ENCODE measurements at places on chromosomes 3 and 15.

GRCh38 chr3:182902236-182902635, 78.1 kb downstream of the DCUN1D1 start:
- no peak for DNase-seq

DNA sequence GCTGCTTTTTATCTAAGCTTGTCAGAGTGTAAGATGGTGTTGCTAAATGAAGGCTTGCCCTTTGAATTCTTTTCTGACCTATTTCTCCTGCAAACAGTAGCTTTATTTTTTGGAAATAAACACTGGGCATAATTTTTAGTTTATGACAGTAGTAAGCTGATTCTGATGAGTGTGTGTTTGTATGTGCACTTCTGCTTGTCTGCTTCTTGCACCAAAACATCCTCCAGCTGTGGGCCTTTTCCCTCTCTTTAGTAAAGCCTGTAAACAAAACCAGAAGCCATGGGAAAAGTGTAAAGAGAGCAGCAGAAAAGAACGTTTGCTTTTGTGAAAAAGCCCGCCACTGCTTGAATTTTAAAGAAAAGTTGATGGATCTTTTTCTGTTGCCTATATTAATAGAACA, 136.4 kb upstream of the IL12A start:
- no peak for DNase-seq

DNA sequence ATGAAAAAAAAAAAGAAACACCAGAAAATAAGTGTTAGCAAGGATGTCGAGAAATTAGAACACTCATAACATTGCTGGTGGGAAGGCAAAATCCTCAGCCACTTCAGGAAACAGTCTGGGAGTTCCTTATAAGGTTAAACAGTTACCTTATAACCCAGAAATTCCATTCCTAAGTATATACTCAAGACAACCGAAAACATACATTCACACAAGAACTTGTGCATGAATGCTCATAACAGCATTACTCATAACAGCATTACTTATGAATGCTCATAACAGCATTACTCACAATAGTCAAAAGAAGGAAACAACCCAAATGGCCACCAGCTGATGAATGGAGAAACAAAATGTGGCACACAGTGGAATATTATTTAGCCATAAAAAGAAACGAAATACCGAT, 34.8 kb upstream of the DCP1A start:
- no peak for DNase-seq

DNA sequence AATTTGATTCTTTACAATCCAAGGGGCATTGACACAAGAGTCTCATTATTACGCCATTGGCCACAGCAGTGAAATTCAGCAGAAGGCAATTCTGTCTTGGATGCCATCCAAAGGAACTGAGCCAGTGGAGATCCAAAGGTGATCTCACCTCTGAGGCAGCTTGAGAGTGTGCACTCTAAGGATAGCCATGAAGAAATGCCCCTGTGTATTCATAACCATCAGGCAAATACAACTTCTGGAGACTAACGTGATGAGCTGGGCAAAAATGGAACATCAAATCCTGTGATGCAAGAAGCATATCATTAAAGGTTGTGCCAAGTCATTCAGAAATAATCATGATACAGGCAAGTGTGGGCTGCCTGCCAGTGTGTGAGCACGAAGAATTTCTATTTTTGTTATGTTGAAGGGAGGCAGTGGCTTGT, 41.4 kb downstream of the ROBO2 start:
- peak; percentile 90 for DNase-seq

DNA sequence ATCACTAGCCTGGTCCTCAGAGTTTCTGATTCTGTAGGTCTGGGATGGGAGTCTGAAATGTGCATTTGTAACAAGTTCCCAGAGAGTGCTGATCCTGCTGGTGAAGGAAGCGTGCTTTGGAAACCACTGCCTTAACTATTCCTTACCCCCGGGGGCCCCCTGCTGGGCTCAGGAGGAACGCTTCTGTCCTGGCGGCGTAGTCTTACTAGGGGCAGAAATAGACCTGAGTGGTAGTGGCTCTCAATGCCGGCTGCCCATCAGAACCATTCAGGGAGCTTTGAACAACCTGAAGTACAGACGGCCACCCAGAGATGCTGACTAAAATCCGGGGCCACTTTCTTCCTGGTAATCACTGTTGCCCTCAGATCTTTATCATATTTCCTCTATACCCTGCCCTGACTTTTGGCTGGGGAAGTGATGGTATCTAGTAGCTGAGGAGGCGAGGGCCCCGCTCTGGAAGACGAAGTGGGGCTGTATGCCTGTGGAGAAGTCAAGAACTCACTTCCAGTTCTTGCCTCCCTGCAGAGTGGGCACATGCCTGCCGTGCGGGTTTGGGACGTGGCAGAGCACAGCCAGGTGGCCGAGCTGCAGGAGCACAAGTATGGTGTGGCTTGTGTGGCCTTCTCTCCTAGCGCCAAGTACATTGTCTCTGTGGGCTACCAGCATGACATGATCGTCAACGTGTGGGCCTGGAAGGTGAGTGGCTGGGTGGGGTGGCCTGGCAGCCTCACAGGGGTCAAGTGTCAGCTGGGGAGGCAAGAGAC, 16.3 kb upstream of the JMJD7 start:
- peak; percentile 90 for DNase-seq

DNA sequence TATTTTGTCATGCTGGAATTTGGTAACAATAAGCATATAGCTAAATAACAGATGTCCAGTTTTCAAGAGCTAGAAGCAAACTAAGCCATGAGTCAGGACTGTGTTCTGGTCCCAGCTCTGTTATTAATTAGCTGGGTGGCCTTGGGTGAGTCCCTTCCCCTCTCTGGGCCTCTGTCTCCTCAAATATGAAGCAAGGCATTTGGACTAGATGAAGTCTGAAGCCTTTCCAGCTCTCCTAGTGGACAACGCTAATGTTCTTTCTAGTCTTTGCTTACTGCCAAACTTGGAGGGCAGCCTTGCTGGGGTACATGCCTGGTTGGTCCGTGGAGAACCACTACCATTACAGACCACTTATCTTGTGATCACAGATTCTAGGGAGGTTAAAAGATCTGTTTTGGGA, 127.6 kb downstream of the DUT start:
- no peak for DNase-seq

- DNase-seq, result no peak
Observed at GRCh38 chr3:27511724-27512422, 27.7 kb upstream of the SLC4A7 start.

DNA sequence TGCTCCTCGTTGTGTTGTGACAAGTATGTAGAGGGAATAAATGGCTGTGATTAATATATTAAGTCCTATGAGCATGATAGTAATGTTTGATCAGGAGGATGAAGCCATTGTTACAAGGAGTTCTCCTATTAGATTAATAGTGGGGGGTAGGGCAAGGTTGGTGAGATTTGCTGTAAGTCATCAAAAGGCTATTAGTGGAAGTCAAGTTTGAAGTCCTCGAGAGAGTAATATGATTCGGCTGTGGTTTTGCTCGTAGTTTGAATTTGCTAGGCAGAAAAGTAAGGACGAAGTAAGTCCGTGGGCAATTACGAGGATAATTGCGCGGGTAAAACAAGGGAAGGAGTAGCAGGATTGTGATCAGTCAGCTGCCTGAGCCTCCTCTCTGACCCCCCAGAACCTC, 26.0 kb upstream of the BUB1B start:
- no peak for DNase-seq

GRCh38 chr3:4478261-4478660, 11.2 kb upstream of the SUMF1 start:
- no peak for DNase-seq

DNA sequence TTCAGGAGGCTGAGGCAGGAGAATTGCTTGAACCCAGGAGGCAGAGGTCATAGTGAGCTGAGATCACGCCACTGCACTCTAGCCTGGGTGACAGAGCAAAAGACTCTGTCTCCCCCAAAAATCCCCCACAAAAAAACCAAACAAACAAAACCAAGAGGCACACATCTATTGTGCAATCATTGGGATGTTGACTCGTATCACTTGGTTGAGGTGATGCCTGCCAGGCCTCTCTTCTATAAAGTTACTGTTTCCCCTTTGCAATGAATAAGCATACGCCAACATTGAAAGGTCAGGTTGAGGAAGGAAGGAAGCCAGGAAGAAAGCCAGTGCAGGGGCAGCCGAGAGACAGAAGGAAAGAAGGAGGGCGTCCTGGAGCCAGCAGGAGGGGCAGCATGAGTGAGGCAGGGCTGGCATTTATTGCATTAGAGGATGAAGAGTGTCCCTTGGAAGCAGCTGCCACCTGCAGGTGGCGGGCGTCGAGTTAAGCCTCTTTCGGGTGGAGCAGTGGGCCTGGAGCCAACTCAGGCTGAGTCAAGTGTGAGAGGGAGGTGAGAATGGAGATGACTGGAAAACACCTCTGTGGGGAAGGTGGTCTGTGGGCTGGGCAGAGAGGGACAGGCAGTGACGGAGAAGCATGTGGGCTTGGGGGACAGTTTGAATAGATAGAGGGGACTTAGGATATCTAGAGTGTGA, 8.3 kb upstream of the CSPG4 start:
- peak; percentile 77 for DNase-seq

- DNase-seq, result no peak
Observed at GRCh38 chr3:79843180-79843579, 75.4 kb upstream of the ROBO1 start.

GRCh38 chr15:86483936-86484335, 404.3 kb downstream of the AGBL1 start:
- DNase-seq, result no peak

All from astrocyte of the hippocampus (primary cell).